ENCODE measurements at places on chromosomes 7 and 10. TPM values are rescaled to one million over a fixed set of nuclear protein-coding genes. Genes with fewer than 3 reads are reported as not detected.

GPRIN2 gene
- total RNA-seq: not detected

ZP3 gene
- 5.9 TPM for total RNA-seq

CUEDC2 gene
- 77.6 TPM for total RNA-seq

GPR26 gene
- total RNA-seq: not detected

HABP2 gene
- total RNA-seq: not detected

PTER gene
- 12.8 TPM for total RNA-seq

CHRM2 gene
- total RNA-seq: not detected

HOXA1 gene
- total RNA-seq: 0.89 TPM

LEP gene
- total RNA-seq: not detected

DUSP5 gene
- total RNA-seq: 27.8 TPM

TRIL gene
- total RNA-seq: not detected

CTAGE8 gene
- 2.2 TPM for total RNA-seq

CDNF gene
- 0.89 TPM for total RNA-seq

MOGAT3 gene
- total RNA-seq: not detected

TAS2R3 gene
- 0.73 TPM for total RNA-seq

CNPY1 gene
- not detected for total RNA-seq

LRRD1 gene
- 0.13 TPM for total RNA-seq

CLCN1 gene
- total RNA-seq: 0.13 TPM

OR2F2 gene
- total RNA-seq: not detected

DNAJC30 gene
- total RNA-seq: 8.3 TPM

CYP2C19 gene
- total RNA-seq: not detected

CH25H gene
- total RNA-seq: not detected

OR2A42 gene
- total RNA-seq: not detected

CALCR gene
- not detected for total RNA-seq

RAPGEF5 gene
- 0.63 TPM for total RNA-seq

TMEM236 gene
- not detected for total RNA-seq

RARRES2 gene
- total RNA-seq: not detected

PON1 gene
- not detected for total RNA-seq

CHAT gene
- not detected for total RNA-seq

AGAP6 gene
- 16.7 TPM for total RNA-seq

TMEM176A gene
- total RNA-seq: not detected

NKX1-2 gene
- total RNA-seq: not detected

BLNK gene
- not detected for total RNA-seq

LIPM gene
- total RNA-seq: not detected

FEZF1 gene
- total RNA-seq: not detected

TAS2R5 gene
- 0.99 TPM for total RNA-seq

NKX2-3 gene
- not detected for total RNA-seq

TMEM273 gene
- total RNA-seq: 25.6 TPM

GHRHR gene
- not detected for total RNA-seq

COL1A2 gene
- 0.16 TPM for total RNA-seq

EPHA1 gene
- 12.4 TPM for total RNA-seq

GIMAP2 gene
- total RNA-seq: 82.9 TPM

SPDYE16 gene
- 0.16 TPM for total RNA-seq

OGDHL gene
- not detected for total RNA-seq

CABCOCO1 gene
- not detected for total RNA-seq

CYP3A7 gene
- total RNA-seq: not detected

WDR37 gene
- total RNA-seq: 27.0 TPM

PALD1 gene
- 6.5 TPM for total RNA-seq

CBX3 gene
- 269 TPM for total RNA-seq

OR2A7 gene
- total RNA-seq: 1.6 TPM

DNAJC2 gene
- total RNA-seq: 35.5 TPM

CALML5 gene
- total RNA-seq: not detected

SRGN gene
- 168 TPM for total RNA-seq

LIPN gene
- total RNA-seq: not detected

EGR2 gene
- total RNA-seq: 1.3 TPM
